ENCODE measurements at places on chromosomes 12 and 14.

- no peak for DNase-seq
Observed at GRCh38 chr12:55847033-55847432, 4.3 kb upstream of the MMP19 start.

GRCh38 chr14:54975856-54976255 is 51.0 kb downstream of the WDHD1 start:
- no peak for DNase-seq

DNA sequence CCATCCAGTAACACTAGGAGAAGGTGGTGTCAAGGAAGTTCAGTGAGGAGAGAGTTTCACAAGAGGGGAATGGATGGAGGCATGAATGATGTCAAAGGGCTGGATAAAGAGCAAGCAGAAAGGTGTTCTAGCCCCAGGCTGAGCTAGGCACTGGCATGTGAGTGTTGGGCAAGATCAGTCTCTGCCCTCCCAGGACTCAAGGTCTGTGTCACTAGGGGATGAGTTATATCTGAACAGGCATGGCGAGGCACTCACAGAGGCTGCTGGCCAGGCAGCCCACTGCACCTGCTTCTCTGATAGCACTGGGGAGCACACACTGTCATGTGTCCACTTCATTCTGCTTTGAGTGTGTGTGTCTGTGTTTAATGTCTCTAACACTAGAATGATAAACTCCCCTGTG is 903.8 kb downstream of the BCL11B start:
- no peak for DNase-seq

DNA sequence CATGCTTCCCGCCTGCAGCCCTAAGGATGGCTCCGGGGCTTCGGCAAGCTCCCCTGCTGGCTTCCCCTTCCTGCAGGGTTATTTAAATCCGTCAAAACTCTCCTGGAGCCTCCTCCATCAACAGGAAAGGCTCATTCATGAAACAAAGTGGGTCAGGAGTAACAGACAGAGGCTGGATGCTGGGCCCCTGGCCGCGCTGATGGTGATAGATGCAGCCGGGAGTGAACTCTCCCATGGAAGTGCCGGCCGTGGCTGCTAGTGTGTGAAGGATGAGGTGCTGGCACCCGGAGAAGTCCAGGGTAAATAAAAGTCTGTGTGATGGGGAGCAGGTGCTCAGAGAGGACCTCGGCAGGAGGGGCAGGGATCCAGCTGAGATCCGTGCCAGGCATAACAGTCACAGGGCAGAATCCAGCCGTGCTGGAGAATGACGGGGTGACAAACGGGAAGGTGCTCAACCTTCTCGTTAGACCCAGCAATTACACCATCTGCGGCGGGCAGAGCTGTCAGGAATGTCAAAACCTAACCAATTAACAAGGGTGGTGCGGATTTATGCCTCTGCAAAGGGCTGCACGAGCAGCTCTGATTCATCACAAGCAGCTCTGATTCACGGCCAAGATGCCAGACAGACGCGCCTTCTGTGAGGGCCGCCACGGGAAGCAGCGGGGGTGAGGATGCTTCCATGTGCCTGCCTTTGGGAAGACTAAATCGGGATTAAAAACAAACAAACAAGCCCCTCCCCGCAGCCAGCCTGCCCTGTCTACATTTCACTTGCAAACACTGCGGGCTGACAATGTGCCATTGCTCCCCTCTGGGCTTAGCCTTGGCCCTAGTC is 55.6 kb downstream of the SYNE3 start:
- DNase-seq: no peak

DNA sequence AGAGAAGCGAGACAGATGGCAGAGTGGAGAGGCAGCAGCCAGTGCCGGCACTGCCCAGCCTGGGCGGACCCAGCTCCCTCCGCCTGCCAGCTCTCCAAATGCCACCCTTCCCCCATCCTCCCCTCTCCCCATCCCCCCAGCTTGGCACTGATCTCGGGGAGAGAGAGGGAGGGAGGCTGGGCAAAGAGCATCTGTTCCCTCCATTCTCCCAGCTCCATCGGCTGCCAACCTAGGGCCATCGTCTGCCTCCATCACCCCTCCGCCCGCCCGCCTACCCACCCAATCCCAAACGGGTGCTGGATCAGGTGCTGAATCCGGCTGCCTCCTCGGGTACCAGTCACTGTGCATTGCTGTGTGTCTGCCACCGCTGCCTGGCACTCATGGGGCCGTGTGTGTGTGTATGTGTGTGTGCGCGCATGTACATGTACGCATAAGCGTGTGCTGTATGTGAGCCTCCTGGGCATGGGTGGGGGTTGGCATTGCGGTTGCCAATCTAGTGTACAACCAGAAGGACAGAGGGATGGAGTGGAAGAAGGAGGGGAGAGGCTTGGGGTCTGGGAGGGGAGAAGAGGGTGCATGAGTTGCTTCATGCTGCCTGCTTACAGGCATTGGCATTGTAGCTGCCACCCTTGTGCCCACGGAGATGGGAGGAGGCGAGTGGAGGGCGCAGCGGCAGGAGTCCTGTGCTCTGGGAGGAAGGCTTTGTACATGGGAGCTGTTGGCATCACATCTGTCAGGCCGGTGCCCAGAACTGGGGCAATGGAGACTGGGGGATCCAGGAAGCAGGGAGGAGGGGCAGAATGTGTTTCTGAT is 38.4 kb downstream of the ZFHX2 start:
- DNase-seq: no peak

GRCh38 chr14:93701562-93701961 is 86.7 kb downstream of the PRIMA1 start:
- DNase-seq: no peak

GRCh38 chr12:3492793-3493042 is 1.7 kb downstream of the PRMT8 start:
- no peak for DNase-seq

GRCh38 chr12:65232476-65233077 is 45.9 kb upstream of the MSRB3 start:
- no peak for DNase-seq

GRCh38 chr12:19301688-19302087 is 137.6 kb upstream of the AEBP2 start:
- DNase-seq: no peak

DNA sequence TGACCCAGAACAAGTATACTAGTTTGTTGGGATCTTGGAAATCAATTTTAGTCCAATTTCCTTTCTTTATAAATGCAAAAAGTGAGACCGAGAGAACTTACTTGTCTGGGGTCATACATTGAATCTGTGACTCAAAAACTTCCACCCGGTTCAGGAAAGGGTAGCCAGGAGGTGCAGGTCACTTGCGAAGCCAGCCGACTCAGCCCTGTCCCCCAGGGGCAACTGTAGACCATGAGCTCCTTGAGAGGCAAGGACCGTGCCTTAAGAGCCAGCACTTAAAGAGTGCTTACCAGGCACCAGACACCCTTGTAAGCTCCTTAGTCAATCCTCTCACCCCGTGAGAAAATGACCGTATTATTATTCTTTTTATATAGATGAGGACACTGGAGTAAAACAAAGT is 505 bp upstream of the BCDIN3D start:
- no peak for DNase-seq

DNA sequence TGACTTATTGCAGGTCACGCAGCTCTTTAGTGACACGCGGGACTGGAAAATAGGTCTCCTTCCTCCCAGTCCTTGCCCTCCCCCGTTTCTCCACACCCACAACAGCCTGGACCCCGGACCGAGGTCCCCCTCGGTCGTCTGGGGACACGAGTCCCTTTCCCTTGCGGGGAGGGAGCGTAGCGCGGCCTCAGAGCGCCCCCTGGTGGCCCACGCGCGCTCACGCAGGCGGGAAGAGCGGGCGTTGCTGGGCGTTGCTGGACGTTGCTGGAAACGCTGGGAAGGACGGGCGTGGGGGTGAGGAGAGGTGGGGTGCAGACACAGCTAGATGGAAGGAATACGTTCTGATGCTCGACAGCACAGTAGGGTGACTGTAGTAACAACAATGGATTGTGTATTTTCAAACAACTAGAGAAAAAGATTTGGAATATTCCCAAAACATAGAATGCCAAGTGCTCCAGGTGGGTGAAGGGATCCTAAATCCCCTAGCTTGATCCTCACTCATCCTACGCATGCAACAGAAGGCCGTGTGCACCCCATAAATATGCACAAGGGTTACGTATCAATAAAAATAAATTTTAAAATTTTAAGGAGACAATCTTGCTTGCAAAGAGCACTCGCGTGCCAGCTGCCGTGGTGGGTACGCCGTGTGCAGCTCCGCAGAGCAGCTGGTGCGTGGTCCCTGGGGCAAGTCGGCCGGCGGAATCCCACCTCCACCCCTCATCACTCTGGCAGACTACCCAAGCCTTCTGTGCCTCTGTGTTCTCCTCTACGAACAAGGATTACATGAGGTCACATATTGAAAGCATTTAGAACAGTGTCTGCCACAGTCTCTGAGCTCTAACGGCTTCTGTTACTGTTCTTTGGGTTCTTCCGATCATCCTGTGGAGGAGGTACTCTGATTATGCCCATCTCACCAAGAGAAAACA is 87.4 kb downstream of the B4GALNT3 start:
- peak; percentile 40 for DNase-seq

GRCh38 chr12:66269142-66269541 is 33.2 kb upstream of the HELB start:
- no peak for DNase-seq

GRCh38 chr12:79547735-79548609 is 142.8 kb downstream of the PAWR start:
- DNase-seq: no peak

DNA sequence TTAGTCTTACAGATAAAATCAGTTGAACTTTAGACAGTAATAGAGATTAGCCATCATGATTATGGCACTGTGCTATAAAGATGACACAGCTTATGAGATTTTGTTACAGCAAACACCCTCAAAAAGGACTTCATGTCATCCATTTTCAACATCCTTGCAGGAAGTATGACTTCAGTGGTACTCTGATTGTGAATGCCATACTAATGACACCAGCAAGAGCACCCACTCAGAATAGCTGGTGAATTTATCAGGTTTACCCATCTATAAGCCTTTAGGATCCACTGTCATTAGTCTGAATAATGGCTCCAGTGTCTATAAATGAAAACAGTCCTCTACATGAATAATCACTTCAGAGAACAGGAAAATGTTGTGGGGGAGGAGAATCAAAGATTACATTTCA is 615.2 kb downstream of the RPS29 start:
- no peak for DNase-seq

DNA sequence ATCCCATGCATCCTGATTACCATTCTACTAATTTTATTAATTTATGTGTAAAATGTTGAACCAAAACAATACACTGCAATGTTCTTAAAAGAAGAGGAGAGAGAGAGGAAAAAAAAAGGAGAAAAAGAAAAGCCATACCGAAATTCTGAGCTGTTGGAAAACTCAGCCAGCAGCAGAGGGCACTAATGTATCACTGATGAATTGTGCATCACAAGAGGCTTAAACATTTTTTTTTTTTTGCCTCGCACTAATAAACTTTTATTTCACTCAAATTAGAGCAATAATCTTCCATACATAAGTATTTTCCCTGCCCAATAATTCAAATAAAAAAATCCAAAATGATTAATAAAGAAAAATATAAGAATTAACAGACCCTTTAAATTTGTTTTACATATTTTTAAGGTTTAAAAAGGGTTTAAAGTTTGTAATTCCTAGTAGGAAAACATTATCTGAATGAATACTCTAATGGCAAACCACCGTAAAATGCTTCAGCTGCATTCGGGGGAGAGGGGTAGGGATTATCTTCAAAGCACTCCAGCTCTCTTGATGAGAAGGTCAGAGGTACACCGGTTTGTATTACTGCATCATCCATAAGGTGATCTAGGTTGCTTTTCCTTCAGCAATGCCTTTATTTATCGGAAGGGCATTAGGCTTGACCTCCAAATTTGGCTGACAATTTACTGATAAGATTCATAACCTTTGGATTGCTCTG is 41.9 kb downstream of the ATP23 start:
- DNase-seq: no peak

DNA sequence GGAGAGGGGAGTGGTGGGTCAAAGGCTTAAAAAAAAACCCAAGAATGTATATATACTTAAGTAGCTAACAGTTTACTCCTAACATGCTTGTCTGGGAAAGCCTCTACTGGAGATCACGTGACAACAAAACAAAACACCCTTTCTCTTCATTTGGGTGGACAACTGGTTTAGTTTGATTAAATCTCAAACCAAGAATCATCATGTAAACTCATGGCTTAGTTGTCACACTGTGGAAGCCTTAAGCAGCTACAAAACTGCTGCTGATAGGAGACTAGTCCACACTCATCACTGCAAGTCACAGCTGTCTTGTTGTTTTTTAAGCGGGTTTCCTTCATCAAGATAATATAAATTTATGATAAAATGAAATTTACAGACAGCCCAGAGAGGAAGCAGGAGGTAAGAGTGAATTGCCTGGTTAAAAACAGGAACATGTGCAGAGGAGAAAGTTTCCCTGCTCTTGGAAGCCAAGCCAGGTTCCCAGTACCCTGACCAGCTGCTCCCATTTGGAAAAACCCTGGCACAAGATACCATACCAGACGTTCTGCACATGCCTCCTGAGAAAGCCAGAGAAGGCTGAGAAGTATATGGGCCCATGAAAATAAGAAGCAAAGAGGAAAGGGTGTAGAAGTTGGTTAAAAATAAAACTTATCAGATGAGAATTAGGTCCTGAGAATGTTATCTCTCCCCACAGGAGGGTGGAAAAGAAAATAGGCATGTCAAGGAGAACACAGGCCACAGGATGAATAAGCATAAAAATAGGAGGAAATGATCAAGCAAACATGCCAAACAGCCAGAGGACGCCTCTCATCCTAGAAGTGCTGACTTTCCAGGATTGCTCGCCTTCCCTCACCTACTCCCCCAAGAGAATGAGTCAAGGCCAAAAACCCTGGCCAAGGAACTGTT is 34.0 kb downstream of the EGLN3 start:
- no peak for DNase-seq

DNA sequence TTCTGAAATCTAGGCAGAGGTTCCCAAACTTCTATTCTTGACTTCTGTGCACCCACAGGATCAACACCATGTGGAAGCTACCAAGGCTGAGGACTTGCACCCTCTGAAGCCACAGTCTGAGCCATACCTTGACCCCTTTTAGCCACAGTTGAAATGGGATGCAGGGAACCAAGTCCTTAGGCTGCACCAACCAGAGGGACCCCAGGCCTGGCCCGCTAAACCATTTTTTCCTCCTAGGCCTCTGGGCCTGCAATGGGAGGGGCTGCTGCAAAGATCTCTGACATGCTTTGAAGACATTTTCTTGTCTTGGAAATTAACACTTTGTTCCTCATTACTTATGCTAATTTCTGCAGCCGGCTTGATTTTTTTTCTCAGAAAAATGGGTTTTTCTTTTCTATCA is 133.9 kb upstream of the TSPAN8 start:
- no peak for DNase-seq

- peak; percentile 34 for DNase-seq
Observed at GRCh38 chr14:67514650-67515385, 18.3 kb upstream of the PLEKHH1 start.

DNA sequence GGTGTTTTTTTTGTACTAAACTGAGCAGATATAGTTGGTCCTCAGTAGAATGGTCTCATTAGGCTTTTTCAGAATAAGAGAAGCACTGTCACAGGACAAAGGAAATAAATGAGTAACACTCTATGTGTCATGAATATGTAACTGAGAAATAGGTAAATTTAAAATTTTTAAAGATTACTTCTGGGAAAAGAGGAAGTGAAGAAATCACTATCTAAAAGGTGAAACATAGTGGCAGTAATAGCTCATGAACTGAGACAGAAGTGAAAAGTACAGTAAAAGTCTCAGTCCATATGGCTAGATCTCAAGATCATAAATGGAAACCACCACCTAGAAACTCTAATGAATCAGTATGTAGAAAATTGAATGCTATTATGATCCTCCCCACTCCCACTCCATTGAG is 89.3 kb upstream of the TTC7B start:
- DNase-seq: no peak

Data from T-cell (primary cell).